SW480 (cell line): ENCODE measurements at places on chromosomes 13 and 19.

GRCh38 chr19:39254531-39255345, 6.1 kb upstream of the IFNL4 start:
- DNase-seq: peak; percentile 16

GRCh38 chr13:86155756-86156155, 356.5 kb upstream of the SLITRK6 start:
- DNase-seq: no peak

- no peak for DNase-seq
These were observed 10.4 kb upstream of the GIPR start for GRCh38 chr19:45657520-45658167.

- no peak for DNase-seq
These were observed 172.1 kb upstream of the RFC3 start for GRCh38 chr13:33645591-33646554.

- no peak for DNase-seq
These were observed 5.9 kb upstream of the DIRAS1 start for GRCh38 chr19:2726904-2727639.

DNA sequence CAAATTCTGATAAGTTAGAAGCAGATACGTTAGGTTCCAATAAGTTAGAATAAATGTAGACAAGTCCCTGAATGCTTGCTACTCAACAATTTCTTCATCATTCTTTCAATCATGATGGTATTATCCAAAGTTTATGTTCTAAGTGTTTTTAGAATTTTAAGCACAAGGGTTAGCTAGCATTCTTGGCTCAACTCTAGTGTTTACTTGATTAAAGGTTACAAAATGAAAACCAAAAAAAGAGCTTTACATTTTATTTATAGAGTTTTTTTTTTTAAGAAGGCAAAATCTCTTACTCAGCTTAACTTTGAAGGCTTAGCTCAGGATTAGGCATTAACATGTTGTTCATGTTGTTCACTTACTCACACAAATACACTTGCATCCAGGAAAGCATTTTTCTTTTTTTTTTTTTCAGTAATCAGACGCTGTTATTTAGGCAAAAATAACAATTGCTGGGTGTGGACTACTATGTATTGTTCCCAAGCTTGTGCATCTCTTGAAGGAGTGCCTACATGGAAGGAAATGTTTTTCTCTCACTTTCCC, 420.6 kb downstream of the DCT start:
- DNase-seq: no peak

DNA sequence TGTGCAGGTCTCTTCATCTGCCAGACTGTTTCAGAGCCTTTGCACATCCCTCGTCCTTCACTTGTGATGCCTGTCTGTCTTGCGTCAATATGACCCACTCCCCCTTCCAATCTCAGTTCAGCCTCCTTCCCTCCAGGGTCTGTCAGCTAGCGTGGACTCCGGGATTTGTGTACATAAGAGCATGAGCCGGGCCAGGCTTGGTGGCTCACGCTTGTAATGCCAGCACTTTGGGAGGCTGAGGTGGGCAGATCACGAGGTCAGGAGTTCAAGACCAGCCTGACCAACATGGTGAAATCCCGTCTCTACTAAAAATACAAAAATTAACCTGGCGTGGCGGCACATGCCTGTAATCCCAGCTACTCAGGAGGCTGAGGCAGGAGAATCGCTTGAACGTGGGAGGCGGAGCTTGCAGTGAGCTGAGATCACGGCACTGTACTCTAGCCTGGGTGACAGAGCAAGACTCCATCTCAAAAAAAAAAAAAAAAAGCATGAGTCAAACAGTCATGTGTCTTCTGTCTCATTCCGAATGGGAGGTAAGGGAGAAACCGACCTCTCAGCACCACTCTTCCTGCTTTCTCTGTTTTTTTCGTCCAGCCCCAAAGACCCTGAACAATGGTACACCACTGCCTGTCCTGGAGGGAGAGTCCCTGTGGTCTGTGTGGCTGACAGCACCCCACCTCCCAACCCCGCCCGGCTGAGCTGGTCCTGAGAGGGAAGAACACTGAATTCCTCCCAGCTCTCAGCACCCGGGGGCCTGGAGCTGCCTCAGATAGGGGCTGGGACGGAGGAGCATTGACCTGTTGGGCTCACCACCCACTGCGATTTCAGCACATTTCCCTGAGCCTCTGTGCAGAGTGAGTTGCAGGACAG, 2.4 kb upstream of the SIGLEC9 start:
- no peak for DNase-seq

- no peak for DNase-seq
These were observed 14.1 kb downstream of the RANBP3 start for GRCh38 chr19:5963855-5964254.

GRCh38 chr13:43304945-43305344, 281.6 kb downstream of the DNAJC15 start:
- no peak for DNase-seq

DNA sequence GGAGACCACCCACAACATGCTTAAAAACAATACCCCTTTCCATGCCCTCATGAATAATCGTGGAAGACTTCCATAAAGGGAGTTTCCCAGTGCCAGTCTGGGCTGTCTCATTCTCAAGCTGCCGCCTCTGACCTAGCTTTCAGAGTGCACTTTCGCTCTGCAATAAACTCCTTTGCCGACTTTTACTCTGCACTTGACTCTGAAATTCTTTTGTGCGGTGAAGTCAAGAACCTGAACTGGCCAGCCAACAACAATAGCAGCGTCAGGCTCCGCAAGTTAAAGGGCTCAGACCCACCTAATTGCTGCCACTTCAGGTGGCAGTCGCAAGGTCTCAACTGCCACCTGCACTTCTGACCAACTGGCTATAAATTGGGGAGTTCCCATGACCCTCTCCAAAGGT, 10.3 kb upstream of the LEUTX start:
- DNase-seq: no peak

GRCh38 chr13:66098931-66099628, 1131.1 kb downstream of the PCDH9 start:
- DNase-seq: no peak

GRCh38 chr19:3699741-3700241, 477 bp downstream of the PIP5K1C start:
- DNase-seq: no peak

GRCh38 chr19:6235031-6235951, 44.5 kb downstream of the MLLT1 start:
- no peak for DNase-seq
